ENCODE measurements at places on chromosomes 2 and 18.

DNA sequence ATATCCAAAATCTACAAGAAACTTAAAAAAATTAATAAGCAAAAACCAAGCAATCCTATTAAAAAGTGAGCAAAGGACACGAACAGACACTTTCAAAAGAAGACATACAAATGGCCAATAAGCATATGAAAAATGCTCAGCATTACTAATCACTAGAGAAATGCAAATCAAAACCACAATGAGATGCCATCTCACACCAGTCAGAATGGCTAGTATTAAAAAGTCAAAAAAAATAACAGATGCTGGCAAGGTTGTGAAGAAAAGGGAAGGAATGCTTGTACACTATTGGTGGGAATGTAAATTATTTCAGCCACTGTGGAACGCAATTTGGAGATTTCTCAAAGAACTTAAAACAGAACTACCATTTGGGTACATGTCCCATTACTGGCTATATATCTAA lies 128.8 kb upstream of the SESTD1 start:
- DNase-seq = no peak

DNA sequence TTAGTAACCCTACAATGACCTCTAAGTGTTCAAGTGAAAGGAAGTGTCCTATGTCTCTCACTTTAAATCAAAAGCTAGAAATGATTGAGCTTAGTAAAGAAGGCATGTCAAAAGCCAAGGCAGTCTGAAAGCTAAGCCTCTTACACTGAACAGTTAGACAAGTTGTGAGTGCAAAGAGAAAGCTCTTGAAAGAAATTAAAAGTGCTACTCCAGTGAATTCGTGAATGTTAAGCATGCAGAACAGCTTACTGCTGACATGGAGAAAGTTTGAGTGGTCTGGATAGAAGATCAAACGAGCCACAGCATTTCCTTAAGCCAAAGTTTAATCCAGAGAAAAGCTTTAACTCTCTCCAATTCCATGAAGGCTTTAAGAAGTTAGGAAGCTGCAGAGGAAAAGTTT lies 373.7 kb downstream of the NR4A2 start:
- DNase-seq = no peak

DNA sequence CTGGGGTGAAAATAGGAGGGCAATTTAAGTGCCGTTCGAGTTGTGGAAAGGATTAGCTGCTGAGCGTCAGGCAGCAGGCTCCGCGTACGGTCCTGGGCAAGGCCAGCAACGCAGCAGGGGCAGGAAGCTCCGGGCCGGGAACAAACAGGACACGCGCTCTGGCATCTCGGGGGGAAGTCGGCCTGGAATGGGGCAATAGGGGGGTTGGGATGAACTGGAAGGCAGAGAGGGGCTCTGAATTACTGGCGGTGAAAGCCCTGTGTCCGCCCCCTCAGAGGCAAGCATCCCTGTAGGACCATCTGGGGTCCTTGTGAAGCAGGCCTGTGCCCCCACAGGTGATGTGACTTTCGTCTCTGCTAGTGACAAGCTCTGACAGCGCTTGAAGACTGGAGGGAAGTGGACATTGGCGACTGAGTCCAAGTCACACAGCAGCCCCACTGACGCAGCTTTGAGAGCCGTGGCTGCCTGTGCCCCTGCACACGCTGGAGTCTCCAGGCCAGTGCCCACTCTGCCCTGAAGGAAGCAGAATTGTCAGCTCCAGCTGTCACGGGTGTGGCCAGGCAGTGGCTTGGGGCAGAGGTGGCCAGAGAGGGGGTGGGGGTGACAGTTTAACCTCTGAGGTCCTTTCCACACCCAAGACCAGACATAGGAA lies 22.3 kb downstream of the GPR35 start:
- DNase-seq = no peak

DNA sequence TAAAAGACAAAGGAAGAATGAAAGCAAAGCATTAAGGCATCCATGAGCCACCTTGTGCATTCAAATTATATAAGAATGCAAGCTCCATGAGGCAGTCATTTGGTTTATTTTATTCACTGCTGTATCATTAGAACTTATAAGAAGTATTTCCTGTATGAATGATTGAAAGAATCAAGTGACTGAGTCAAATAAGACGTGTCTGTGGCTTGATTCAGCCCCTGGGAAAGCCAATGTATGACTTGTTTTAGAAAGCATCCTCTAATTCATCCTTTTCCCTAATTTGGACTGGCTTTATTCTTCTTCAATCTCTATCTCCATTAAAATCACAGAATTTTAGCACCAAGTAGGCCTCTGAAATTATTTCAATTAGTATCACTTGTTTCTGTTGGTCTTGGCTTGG lies 461.1 kb downstream of the LPIN1 start:
- no peak for DNase-seq

- DNase-seq = no peak
Observed at GRCh38 chr2:55843096-55843993, 80.2 kb downstream of the EFEMP1 start.

GRCh38 chr2:111239107-111239506 lies 118.4 kb downstream of the BCL2L11 start:
- no peak for DNase-seq

DNA sequence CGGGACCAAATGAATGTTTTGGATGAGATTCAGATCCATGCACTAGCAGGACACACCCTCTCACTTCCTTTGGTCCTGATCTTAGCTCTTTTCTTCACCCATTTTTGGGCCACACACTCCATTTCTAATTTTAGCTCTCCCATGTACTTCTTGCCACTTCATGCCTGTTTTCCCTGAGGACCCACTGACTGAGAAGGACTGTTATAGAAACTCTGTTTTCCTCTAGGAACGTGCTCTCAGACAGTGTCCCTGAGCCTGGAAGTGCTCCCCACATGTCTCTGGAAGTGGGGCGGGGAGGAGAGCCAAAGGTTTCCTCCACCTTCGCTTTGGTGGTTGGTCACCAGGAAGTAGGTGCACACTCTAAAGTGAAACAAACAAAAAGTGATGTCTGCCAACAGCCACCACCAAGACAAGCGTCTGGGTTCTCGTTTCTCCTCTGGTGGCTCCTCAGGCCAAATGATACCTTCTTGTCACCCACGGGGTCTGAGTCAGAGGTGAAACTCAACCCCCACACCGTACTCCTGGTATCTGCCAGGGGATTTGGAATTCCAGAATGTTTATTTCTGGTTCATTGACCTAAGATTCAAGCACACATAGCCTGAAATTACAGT lies 74.7 kb downstream of the MERTK start:
- DNase-seq = no peak

DNA sequence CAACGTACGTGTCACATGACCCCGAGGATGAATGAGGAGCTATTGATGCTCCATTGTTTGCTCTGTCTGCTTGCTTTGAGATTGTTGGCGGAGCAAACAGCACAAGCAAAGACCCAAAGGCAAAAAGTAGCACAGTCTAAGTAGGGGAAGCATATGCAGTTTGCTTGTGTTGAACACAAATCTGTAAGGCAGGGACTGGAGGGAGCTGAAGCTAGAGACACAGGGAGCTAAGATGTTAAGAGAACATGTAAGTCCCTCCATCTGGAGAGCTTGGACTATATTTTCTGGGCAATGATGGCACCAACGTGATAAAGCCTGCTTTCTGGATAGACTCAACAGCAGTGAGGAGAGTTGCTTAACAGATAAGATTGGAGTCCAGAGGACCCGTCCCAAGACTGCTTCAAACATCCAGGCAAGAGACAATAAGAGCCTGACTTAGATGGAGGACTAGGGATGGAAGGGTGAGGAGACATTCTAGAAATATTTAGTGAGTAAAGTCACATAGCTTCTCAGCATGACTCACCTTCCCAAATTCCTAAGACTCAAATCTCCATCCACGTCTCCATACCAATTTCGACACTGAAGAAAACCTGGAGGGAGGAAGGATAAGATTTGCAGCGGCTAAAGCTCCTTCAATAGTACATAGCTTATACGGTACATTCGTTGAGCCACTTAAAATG lies 88.1 kb upstream of the KLF7 start:
- DNase-seq = no peak

DNA sequence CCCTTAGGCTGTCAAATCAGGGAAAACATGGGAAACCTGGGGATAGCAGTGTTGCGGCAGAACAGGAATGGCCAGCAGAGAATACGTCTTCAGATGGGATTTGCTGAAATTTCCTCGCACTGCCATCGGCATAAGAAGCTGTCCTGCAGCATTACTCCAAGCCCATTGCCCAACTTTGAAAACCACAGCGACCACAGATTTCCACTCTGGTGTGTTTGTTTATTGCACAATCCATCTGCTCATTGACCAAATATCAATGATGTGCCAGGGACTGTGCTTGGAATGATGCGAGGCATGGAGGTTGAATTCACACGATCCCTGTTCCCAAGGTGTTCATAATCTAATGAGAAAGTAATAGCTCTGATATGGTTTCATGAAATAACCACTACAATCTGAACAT lies 383.3 kb upstream of the MYT1L start:
- DNase-seq = peak; percentile 70

- peak; percentile 82 for DNase-seq
Observed at GRCh38 chr2:11344956-11345677, 681 bp upstream of the ROCK2 start.

DNA sequence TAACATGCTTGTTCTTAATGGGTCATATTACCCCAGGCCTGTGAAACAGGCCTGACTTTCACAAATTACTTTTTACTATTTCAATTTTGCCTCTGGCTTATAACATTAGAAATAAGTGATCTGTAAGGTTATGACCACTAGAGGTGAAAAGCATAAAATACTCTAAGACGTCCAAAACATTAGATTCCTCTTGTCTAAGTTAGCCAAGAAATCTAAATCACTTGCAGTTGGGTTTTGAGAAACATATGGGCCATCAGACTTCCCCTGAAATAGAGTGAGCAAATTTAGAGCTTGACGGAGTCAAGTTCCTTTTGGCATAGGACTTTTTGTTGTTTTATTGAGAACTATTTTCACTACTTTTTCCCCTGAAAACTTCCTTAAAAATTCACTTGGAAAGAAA lies 32.7 kb upstream of the RIT2 start:
- no peak for DNase-seq

DNA sequence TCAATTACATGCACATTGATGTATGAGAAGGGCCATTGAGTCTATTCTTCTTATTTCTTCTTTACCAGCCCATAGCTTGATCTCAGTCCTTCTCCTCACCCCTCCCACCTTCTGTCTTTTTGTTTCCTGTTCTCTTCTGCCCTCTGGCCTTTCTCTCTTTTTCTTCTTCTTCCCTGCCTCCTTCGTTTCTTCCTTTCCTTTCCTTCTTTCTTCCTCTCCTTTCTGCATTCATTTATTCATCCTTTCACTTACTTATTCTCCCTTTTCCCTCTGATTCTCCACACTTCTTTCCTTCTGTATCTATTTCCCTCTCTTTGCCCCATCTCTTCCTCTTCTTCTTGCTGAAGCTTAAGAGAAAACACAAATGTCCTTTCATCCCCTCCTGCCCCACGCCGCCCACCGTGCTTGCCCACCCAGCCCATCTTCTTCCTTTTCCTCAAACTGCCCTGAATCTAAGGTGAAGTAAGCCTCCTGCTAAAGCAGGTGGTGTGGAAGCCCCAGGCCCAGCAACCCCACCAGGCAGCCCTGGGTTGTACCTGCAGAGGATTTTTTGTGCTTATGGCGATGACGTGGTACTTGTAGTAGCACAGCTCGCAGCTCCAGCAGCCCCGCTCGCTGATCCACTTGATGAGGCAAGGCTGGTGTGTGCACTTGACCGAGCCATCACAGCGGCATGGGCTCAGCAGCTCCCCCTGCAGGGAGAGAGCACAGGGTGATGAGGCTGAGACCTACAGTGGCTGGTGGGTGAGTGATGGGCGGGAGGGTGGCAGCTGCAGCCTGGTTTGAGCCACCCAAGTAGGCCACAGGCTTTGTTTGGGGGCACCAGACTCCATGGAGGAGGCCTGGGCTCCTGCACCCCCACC lies 89.0 kb downstream of the MARCHF4 start:
- peak; percentile 64 for DNase-seq

GRCh38 chr2:138713069-138713496 lies 67.1 kb downstream of the NXPH2 start:
- no peak for DNase-seq

DNA sequence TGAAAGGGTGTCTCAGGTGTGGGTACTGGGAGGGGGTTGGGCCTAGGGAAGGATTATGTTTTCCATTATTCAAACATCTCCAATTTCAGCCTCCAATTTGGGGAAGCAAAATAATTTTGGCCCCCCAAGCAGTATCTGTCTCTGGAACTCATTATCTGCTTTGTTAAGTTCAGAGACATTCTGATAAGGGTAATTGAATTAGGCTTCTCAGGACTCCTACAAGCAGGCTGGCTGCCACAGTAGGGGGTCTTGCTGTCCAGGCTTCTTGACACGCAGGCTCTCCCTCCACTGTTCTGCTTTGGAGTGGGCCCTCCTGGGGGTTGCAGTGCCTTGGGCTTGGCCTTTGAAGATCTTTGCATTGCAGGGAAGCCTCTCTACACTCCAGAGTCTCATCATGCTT lies 108.1 kb upstream of the SIX2 start:
- no peak for DNase-seq

DNA sequence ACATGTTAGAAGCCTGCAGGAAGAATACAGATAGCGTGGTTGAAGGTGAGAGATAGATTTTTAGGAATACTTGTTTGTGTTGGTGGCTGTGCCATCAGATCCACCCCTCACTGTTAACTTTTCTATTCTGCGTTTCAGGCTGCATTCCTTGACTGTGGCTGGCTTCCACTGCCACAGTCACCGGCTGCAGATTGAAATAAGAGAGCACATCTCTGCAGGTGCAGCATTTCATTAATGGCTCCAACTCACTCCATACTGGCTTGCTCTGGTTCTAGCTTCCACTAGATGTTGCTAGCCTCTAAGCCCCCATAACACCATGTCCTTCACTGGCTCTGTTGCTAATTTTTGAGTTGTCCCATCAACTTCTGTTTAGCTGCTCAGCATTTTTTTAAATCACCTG lies 286.5 kb downstream of the CPS1 start:
- no peak for DNase-seq

GRCh38 chr2:56729212-56729611 lies 545.4 kb downstream of the CCDC85A start:
- no peak for DNase-seq

DNA sequence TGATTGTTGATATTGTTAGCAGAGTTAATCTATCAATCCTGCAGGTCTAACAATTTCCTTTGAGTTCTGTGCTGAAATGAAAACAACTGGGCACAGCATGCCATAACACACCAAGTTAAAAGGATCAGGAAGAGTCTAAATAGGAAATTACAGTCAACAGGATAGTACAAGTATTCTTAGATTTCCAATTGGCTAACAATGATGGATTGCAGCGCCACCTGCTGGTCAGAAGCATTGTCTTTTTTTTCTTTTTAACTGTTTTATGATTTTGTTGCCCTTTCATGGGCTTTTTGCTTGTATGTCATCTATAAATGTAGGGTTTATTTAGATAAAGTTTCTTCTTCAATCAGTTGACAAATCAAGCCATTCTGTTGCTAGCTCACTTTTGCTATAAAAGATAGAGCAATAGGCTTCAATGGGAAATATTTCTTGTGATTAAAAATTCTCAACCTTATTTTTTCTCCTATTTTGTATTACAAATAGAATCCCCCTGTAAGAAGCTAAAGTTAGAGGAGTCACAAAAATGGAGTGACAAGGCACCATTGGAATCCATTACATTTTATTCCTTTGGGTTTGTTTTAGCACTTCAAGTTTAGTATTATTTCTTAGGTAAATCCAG lies 40.8 kb upstream of the RPRM start:
- peak; percentile 67 for DNase-seq
